ENCODE measurements at places on chromosomes 6 and 20.

DNA sequence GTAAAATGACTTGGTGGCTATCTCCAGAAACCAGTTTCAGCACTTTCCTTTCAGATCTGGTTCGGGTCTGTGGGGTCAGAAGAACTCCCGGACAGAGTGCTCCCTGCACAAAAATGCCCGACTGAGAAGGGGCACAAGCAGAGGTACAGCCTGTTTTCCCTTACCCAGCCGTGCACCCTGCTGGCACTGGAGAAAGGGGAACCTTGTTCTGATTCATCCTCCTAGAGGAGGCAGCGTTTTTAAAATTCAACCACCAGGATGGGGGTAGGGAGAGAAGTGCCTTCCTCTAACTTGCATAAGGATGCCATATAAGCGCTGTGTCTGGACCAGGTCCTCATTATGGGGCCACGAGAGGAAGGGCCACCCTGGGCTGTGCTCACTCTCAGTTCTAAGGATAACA lies 17.6 kb downstream of the RIMS4 start:
- ATAC-seq, result no peak

GRCh38 chr6:155185544-155185943 lies 78.3 kb upstream of the CLDN20 start:
- ATAC-seq, result peak; percentile 61

DNA sequence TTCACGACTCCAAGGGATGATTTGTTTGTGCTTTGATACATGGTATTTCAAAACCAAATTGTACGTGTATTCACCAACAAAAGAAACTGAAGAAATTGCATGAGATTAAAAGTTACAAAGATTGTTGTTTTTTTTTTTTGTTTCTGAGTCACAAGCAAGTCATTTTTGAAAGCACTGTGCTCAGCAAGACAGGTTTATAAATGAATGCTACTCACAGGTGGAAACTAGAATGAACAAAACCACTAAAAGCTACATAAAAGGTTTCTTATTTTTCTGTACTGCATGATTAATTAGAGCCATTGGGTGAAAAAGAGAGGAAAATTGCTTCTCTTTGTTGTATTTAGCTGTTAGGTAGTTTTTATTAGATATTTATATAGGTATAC lies 90.2 kb upstream of the RIPOR2 start:
- no peak for ATAC-seq

DNA sequence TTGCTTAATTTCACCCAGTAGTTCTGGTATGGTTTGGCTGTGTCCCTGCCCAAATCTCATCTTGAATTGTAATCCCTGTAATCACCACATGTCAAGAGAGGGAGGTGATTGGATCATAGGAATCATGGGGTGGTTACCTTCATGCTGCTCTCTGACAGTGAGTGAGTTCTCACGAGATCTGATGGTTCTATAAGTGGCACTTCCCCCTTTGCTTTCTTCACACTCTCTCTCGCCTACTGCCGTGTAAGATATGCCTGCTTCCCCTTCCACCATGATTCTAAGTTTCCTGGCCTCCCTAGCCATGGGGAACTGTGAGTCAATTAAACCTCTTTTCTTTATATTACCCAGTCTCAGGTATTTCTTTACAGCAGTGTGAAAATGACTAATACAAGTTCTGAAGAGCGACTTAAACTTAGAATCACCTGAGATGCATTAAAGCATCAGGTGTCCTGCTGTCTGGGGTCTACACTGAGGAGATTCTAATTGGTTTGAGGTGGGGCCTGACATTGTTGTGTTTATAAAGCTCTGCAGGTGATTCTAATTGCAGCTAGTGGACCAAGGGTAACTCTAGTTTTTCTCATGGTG lies 82.1 kb upstream of the DTNBP1 start:
- no peak for ATAC-seq

GRCh38 chr20:48750941-48751635 lies 76.7 kb downstream of the PREX1 start:
- ATAC-seq, result no peak

DNA sequence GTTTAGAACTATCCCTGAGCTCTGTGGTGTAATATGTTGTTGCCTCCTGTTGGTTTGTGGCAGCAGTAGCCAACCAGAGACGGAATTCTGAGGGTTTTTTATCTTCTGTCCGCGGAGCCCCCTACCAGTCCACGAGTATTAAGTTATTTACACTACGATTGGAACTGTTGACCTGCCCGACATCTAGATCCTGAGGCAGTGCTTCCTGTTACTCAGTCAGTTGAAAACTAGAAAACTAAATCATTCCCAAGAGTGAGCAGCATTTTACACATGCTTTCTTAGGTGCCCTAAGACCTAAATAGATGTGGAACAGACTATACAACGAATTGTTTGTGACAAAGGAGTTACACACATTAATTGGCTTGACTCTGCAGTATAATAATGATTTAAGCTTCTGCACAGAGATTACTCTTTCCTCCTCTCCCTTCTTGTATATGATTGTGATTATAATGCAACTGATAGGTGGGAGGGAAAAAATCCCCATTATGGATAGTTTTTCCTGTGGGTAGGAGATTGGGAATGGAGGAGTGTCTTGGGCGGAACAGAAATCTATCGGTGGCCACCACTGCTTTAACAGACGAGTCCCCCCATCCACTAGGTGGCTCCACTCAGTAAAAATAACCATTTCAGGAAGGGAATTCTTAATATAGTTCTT lies 1.7 kb downstream of the LOC128125822 start:
- ATAC-seq, result peak; percentile 56

DNA sequence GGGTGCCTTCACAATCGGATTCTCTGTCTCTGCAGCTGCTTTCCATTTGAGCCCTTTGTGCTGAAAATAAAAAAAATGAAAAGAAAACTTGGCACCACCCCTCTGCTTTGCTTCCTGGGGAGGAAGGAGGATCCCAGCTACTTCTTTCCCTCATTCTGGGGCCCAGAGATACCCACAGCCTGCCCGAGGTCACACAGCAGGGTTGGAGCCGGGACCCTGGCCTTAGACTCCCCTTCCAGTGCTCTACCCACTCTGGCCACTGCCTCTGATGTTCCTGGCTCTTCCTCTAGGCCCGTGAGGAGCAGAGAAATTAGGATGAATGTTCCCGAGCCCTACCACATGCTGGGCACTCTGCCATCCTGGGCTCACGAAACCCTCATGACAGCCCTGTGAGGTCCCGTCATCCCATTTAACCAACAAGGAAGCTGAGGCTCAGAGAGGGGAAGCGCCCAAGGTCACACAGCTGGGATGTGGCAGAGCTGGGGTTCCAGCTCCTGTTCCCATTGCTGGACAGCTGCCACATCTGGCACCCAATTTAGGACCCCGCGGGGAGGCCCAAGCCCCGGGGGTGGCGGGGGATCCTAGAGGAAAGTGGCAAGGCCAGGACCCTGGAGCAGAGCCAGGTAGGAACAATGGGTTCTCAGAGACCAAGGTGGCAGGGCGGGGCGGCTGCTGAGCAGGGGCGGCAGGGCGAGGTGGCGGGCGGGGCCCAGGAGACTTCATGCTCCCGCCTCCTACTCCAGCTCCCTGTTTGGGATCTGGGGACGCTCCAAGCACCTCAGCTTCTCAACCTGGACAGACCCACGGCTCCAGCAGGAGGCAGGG lies 76.6 kb downstream of the CEBPB start:
- ATAC-seq, result no peak

DNA sequence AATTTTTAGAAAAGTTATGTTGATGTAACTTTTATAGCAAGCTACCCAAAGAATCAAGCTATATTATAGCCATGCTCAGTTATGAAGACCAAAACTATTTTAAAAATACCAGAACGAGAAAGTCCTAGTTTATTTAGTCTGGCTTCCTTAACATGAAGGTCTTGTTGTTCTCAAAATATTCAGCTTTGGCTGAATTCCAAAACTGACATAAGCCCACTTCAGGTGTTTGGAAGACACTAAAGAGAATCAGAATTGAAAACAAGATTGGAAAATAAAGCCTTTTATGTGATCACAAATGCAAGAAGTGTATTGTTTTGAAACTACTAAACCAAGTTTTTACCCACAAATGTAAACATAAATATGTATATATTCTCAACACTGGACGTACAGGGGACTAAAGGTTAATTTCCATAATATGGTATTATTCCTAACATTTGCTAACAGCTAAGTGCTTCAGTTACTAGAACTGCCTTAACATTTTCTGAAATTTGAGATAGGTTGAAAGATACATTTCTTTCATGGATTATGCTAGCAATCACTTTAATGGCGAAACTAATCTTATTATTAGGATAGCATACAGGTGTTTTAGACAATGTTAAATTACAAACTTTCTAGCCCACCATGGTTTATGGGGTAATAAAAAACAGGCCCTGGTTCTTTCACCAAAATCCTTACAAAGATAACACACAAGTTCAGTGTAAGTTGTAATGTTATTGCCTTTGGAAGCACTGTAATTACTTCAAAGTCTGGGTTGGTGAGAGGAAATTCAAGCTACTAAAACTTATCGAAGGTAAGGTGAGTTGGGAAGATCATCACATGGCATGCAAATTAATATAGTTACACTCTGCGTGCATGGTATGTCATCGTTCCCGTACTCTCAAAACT lies 1.6 kb downstream of the MAP3K5 start:
- ATAC-seq, result no peak

GRCh38 chr6:165621940-165622339 lies 41.1 kb downstream of the PDE10A start:
- no peak for ATAC-seq

- ATAC-seq, result no peak
These were observed 9.4 kb downstream of the FOXP4 start for GRCh38 chr6:41555326-41556300.

DNA sequence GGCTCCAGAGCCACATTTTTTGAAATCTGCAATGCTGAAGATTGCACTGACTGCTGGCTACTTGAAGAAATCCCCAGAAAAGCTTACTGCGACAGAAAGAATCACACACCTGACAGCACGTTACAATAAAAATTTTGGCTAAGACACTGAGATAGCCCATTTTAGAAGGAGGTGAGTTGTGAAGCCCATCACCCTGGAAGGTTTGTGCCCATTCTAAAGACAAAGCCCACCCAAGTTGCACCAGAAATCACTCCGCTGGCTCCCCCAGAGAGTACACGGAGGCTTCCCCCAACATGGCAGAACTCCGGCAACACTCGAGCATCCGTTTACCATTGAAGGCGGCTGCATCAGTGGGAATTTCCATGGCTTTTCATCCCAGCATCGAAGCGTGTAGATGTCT lies 29.4 kb downstream of the LPA start:
- no peak for ATAC-seq
